ENCODE measurements at places on chromosomes 5 and 9.

DNA sequence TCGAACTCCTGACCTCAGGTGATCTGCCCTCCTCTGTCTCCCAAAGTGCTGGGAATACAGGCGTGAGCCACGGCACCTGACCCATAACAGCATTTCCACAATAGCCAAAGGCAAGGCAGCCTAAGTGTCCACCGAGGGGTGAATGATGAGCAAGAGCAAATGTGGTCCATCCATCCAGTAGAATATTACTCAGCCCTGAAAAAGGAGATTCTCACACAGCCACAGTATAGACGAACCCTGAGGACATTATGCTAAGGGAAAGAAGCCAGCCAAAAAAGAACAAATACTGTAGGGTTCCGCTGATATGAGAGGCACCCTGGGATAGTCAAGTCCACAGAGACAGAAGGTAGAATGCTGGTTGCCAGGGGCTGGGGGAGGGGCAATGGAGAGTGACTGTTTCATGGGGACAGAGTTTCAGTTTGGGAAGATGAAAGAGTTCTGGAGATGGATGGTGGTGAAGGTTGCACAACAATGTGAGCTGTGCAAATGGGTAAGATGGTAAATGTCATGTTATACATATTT lies 7.0 kb downstream of the LAMC3 start:
- no peak for DNase-seq

GRCh38 chr9:20015427-20015931 lies 226.6 kb upstream of the SLC24A2 start:
- no peak for DNase-seq

DNA sequence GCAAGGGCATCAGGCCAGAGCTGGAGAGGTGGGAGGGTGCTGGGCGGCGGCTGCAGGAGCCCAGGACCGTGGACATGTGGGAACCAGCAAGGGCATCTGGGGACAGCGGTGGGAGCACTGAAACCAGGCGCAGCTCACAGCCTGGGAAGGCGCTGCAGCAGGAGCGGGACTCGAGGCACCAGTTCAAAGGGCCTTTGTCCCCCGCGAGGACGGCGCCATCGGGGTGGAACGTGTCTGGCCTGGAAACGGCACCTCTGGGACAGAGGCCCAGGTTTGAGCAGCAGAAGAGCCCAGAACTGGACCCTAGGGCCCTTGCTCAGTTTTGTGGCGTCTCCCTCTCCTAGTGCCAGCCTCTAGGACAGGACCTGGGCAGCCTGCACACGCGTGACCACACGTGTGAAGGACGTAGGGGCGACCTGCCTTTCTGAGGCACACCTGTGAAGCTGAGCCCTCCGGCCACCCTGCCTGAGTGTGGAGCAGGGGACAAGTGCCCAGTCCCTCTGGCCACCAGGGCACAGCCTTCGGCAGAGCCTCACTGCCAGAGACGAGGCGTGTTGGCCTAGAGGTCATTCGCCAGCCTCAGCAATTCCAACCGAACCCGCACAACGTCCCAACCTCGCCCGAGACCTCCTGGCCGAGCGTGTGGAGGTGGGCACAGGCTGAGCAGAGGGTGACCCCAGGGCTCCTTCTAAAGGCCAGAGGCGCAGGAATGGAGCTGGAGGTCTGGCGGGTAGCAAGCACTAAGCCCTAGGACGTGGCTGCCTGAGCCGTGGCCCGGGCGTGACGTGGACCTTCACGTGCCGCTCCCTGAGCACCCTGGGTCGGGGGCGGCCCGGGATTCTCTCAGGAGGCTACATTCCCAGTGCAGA lies 2.2 kb upstream of the TMEM210 start:
- DNase-seq = no peak

DNA sequence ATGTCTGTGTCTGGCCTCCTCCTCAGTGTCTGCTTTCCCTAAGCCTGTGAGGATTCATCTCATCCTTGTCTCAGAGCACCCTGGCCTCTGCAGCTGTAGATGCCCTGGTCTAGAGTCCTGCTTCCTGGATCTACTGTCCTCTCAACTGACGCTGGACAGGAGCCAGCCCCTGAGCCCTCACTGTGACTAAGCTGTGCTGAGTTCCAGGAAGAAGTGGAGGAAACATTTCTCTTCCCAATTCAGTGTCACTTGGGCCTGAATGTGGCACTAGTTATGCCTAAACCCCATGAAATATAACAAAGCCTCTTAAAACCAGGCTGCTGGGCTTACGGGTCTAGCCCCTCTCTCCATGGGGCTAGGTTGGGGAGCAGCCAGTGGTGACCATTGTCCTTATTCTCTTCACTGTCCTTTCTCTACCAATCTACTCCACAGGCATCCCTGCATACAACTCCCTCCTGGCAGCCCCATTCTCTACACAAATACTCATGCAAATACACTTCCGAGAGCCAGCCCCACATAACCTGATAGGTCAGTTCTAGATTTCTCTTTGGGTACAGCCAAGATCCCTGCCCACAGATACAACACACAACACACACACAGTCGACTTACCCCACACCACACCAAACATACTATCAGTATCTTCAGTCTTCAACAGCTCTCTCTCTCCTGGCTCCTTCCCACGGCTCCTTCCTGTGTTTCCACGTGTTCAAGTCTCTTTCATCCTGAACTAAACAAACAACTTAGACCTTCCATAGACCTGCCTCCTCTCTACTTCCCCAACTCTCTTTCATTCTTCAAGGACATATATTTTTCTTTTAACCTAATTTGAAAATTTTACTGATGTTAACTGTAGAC lies 220.8 kb downstream of the SNX18 start:
- no peak for DNase-seq

DNA sequence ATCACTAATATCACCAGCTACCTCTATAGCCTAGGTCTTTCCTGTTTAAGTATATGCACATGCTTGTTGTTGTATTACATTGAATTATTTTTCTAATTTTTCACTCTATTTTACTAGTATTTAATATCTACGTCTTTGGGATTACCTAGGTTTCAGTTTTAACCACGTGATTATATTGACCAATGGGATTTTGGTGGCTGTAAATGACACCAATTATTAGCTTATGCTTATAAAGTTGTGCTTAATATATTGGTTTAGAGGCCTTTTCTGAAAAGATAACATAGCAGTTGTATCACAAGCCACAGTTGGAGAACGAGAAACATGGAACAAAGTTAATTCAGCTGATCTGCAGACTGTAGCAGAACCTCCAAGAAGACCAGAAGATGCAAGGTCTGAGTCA lies 104.8 kb upstream of the PRDM9 start:
- no peak for DNase-seq

DNA sequence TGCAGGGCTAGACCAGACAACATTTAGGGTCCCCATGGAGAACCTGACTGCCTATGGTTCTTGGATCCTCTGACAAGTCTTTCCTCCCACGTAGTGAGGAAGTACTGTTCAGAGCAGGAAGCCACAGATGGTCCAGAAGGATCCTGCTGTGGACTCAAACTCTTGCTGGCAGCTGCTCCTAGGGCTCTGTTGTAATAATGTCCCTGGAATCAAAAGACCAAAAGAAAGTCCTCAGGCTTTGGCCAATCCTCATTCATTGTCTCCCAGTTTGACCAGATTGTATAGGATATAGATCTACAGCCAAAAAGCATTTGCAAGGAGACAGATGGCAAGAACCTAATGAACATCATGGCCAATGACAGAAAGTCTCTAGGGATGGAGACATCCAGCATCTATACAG lies 53.9 kb downstream of the SEMA6A start:
- DNase-seq = no peak

Data from right kidney (tissue), 9 donors.